ENCODE measurements at places on chromosomes 4 and X. TPM values are rescaled to one million over a fixed set of nuclear protein-coding genes. Genes with fewer than 3 reads are reported as not detected.

Gene MAGED1
- polyA plus RNA-seq: 282 TPM

DNA sequence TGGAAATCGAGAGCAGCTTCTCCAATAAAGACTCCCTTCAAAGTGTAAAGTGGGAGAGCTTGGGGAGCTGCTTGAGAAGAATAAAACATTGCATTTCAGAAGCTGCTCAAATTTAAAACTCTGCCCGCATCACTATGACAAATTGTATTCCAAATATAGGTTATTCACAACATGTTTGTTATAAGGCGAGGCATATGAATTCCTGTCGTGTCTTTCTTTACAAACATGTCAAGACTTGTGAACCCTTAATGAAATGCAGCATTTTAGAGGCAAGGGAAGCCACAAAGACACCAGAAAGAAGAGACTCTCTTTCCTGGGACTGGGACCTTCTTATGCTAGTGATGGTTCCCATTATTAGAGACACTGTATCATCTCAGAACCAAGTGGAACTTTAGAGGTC lies 311.2 kb downstream of the DHX15 start:
- DNase-seq: no peak

DNA sequence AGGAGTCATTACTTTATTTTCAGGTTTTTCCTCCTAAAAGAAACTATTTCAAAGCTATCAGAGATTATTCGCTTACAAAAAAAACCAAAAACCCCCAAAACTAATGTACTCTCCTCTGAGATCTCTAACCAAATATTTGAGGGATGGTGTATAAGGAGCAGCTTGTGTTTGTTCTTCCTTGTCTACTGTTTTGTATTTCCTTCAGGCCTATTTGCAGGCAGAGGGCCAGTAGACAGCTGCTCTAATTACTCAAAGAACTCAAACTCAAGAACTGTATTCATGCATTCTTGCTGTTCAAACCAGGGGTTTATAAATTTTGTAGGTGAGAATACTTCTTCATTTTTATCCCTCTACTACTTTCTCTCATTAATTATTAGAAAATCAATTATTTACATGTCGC lies 51.3 kb downstream of the SH3RF1 start:
- no peak for DNase-seq

DNA sequence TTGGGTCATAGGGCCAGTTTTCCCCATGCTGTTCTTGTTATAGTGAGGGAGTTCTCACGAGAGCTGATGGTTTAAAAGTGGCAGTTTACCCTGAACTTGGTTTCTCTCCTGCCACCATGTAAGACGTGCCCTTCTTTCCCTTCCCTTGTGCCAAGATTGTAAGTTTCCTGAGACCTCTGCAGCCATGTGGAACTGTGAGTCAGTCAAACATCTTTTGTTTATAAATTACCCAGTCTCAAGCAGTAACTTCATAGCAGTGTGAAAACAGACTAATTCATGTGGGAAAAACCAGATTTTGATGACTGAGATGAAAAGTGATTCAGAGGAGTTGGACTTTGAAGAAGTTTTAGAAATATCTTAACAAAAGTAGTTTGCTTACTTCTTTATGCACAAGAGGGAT lies 101.4 kb downstream of the ARHGAP10 start:
- no peak for DNase-seq

DNA sequence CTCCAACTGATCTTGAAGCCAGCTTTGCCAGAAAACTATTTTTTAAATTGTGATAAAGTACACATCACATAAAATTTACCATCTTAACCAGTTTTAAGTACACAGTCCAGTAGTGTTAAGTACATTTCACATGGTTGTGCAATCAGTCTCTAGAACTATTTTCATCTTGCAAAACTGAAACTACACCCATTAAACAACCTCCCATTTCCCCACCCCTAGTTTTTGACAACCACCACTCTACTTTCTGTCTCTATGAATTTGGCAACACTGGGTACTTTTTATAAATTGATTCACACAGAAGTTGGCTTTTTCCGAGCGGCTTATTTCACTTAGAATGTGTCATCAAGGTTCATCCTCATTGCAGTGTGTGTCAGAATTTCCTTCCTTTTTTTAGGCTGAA lies 31.0 kb downstream of the TRPC5 start:
- peak; percentile 0 for DNase-seq

- no peak for DNase-seq
Observed at GRCh38 chrX:39726771-39727170, 371.0 kb downstream of the BCOR start.

DNA sequence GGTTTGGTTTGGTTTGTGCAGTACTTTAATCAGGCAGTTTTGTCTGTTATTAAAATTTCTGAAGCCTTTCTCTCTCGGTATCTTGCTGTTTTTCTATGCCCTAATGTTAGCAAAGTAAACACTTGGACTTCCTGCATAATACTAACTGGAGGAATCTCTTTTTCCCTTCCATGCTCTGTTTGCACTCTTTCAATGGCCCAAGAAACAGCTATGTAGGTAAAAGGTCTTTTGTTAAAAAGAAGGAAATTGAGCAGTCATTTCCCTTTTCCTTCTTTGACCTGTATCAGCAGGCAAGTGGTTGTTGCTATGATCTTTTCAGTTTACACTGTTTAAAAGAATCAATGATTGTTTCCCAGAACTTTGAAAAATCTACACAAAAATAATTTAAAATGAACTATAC lies 82.7 kb downstream of the CCSER1 start:
- DNase-seq: no peak

DNA sequence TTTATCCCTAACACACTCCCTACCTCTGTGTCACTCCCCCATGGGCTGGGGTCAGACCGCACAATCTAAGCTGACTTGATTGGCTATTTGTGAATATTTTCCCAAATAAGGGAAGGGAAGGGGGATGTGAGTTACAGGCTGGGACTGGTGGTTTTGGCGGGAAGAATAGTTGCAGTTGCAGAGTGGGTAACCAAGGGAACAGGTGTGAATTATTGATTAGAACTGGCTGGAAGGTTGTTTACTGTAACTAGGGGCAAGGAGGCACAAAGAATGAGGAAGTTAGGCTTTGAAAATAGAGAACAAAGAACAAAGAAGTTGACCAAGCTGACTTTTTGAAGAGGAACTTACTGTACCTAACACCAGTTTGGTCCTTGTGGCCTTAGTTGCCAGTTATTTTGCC lies 88.0 kb upstream of the XAGE2 start:
- no peak for DNase-seq

DNA sequence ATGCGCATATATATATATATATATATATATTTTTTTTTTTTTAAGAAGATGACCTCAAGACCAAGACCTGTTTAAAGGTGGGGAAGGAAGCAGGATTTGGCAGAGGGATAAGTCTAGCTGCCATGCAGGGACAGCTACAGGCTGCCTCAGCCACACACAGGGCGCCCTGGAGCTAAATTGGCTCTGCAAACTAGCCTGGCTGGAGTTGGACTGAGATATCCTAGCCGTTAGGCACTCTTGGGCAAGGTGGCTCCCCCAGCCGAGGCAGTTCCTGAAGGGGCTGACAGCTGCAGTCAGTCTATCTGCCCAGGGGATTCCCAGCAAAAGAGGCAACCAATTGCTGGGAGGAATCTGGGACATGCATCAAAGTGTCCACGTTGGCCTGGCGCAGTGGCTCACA lies 21.9 kb downstream of the TRIML1 start:
- DNase-seq: no peak

Gene MAP7D2
- 0.38 TPM for polyA plus RNA-seq

Gene PFKFB1
- polyA plus RNA-seq: 0.32 TPM

GRCh38 chrX:72351606-72352334 lies 46.1 kb upstream of the CITED1 start:
- DNase-seq: no peak

Gene RCHY1
- polyA plus RNA-seq: 43.5 TPM

Gene FAM114A1
- polyA plus RNA-seq: 54.2 TPM

DNA sequence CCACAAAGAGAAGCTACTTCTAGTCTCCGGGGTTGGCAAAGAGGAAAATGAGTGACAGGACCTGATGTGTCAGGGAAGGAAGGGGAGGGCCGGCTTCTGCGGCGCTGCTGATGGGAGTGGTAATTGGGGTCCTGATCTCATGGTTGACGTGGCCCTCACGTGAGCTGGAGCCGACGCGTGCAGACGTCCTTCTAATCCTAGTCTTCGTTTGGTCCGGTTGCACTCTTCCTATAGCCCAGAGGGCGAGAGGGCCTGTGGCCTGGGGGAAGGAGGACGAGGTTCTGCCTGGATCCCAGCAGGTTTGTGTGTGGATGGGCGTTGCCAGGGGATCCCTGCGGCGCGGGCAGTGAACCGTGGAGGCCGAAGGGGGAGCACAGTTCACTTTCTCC lies at the start of gene ARMCX1:
Gene ARMCX1 (plus strand): TSS at position 186 of the 389 bp plus-strand sequence. CDS start 2,384 bp downstream, outside the sequence.
- peak; percentile 73 for DNase-seq

Gene CYBB
- polyA plus RNA-seq: 15.7 TPM

DNA sequence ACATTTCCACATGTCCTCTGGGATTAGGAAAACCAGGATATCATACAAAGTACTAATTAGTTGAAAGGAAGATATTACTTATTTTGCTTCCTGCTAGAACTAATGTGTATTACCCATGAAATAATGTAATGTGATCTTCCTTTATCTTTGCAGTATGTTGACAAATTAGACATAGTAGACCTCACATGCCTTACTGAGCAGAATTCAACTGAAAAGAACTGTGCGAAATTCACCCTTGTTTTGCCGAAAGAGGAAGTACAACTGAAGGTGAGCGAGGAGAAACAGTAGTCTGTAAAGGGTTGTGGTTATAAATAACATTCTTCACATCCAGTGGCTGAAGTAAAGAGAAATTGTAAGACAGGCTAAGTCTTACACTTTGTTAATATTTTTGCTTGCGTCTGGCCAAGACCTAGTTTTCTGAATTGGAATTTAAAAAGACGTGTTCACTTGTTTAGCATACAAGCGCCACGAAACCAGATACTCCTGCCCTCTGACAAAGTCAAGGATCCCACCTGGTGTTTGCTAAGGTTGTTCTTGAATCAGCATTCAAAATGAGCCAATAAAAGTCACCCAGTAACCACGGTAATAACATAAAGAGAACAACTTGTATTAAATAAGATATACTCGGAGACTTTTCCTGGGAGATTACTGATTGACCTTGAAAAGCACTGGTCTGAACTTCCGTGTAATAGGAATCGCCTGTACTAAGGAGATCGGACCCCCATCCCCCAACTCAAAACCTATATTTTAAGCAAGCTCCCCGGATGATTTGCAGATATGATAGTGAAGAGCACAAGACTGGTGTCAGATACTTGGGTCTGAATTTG lies 16.9 kb downstream of the STAP1 start:
- DNase-seq: no peak

Gene ZDHHC15
- polyA plus RNA-seq: 7.8 TPM

Gene PRDM8
- polyA plus RNA-seq: 0.35 TPM

DNA sequence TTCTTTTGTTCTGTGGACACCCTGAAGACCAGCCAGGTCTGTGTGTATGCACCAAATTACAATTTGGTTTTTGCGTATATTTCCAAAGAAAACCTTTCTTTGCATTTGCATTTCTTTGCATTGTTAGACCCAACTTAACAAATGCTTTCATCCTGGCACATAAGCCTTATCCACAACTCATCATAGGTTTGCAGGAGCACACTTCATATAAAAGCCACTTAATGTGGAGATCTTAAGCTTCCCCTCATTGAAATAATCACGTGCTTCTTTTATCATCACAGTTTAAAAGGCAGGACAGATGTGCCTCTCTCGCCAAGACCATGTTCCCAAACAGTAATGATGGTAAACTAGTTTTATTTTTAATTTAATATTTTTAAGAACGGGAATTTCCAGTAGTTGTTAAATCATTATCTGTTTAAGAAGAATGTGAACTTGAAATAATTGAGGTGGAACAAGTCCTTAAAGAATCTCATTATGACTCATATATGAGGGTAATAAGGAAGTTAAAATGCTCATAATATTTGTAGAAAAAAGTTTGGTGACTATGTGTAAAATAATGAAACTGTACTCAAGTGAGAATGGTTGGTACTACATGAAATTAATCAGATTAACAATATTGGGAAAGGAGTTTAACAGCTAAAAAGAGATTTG lies 65.5 kb downstream of the GLRA3 start:
- DNase-seq: no peak

Gene FAM149A
- polyA plus RNA-seq: 17.6 TPM

Gene PLXNB3
- 2.1 TPM for polyA plus RNA-seq

GRCh38 chr4:114281164-114281960 lies 301.9 kb upstream of the ARSJ start:
- DNase-seq: no peak

Gene FMR1NB
- polyA plus RNA-seq: not detected

GRCh38 chrX:128650326-128650725 lies 598.1 kb upstream of the ACTRT1 start:
- DNase-seq: no peak

DNA sequence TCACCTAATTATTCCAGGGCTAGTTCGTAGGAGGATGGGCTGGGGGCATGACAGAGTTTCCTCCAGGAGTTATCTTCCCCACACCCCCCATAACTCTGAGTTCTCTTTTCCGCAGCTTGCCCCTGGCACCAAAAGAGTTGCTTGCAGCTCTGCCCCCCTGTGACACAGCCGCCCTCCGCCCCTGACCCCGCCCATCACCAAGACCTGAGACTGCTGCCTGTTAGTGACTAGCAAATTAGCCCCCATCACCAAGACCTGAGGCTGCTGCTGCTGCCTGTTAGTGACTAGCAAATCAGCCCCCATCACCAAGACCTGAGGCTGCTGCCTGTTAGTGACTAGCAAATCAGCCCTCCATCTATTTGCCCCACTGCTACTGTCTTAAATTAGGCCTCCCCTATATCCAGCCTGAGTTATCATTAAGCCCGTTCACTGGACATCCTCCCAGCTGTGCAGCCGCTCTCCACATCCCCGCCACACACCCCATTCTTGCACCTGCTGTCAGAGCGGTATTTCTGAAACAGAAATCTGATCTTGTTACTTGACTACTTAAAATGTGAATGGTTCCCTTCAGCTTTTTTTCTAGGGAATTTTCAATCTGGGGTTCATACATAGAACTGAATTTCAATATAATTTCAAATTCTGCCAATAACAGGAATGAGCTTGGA lies 1.5 kb upstream of the PAPSS1 start:
- DNase-seq: no peak

GRCh38 chr4:7842384-7843279 lies 97.0 kb downstream of the AFAP1 start:
- DNase-seq: peak; percentile 78

Gene ELMOD2
- polyA plus RNA-seq: 29.1 TPM

GRCh38 chrX:76127341-76127740 lies 45.5 kb upstream of the PBDC1 start:
- DNase-seq: no peak

DNA sequence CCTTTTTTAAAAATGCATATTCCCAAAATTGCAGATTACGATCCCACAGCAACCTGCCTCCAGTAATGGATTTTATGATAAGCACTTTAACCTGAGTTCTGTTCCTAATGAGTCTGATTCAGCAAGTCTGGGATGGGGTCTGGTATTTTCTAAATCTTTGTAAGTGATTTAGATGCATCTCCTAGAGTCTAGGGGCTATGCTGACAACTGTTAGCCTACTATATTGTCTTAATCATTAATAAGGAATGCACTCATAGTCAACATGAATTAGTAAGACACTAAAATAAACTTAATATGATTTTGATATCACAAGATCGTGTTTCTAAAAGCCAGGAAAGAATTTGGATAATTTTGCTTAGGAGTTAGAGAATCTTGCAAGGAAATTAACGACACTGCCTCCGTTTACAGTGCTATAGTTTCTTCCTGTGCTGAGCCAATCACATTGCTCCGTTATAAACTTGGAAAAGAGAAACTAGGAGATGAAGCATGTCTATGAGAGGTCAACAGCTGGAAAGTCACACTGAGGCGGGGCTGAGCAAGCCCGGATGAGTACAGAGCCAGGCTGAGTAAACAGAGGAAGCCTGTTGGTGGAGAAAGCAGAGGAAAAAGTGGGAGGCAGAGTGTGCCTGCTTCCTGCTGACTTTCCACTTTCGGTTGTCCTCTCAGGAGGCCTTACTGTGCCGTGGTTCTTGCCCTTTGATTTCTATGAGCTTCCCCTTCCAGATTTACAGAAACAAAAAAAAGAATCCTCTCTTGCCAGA lies 5.4 kb downstream of the SCARB2 start:
- DNase-seq: peak; percentile 85

GRCh38 chrX:20595928-20596575 lies 329.3 kb upstream of the RPS6KA3 start:
- no peak for DNase-seq

All from right lung (tissue), 10 donors.